ENCODE measurements at places on chromosomes 3 and 15.

GRCh38 chr3:103184772-103185171, 750.0 kb downstream of the ZPLD1 start:
- DNase-seq: no peak

DNA sequence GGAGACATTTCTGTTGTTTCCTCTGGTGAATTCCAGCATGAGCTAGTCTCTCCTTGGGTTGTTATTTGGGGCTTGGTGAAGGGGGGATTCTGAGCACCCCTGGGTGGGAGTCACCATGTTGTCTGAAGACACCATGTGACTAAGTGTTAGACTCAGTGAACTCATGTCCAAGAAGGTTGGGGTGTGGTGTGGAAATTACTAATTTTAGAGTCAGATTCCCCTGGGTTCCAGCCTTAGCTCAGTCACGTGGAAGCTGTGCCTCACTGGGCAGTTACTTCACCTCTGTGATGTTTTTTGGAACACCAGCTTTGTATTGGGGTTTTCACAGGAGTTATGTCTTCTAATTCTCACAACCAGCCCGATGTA, 171.5 kb downstream of the RPLP1 start:
- peak; percentile 25 for DNase-seq

DNA sequence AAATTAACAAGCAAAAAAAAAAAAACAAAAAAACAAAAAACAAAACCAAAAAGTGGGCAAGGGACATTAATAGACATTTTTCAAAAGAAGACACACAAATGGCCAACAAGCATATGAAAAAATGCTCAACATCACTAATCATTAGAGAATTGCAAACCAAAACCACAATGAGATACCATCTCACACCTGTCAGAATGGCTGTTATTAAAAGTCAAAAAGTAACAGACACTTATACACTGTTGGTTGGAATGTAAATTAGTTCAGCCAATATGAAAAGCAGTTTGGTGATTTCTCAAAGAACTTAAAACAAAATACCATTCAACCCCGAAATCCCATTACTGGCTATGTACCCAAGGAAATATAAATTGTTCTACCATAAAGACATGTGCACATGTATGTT, 222.4 kb upstream of the CD96 start:
- no peak for DNase-seq

DNA sequence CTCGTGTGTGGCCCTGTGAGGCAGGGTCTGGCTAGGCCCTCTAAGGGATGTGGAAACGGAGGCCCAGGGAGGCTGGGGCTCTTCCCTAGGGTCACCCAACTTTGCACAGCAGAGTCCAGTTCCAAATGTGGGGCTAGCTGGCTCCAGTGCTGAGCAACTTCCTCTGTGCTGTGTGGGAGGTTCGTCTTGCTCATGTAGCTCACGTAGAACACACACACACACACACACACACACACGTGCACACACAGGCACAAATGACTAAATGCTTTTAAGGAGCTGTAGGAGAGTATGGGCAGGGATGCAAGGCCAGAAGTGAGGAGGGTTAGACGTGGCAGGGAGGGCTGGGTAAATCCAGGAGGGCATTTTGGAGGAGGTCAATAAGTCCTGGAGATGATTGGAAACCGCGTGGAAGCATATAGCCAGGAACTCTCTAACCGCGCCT, 213.8 kb downstream of the RPLP1 start:
- DNase-seq: peak; percentile 61

DNA sequence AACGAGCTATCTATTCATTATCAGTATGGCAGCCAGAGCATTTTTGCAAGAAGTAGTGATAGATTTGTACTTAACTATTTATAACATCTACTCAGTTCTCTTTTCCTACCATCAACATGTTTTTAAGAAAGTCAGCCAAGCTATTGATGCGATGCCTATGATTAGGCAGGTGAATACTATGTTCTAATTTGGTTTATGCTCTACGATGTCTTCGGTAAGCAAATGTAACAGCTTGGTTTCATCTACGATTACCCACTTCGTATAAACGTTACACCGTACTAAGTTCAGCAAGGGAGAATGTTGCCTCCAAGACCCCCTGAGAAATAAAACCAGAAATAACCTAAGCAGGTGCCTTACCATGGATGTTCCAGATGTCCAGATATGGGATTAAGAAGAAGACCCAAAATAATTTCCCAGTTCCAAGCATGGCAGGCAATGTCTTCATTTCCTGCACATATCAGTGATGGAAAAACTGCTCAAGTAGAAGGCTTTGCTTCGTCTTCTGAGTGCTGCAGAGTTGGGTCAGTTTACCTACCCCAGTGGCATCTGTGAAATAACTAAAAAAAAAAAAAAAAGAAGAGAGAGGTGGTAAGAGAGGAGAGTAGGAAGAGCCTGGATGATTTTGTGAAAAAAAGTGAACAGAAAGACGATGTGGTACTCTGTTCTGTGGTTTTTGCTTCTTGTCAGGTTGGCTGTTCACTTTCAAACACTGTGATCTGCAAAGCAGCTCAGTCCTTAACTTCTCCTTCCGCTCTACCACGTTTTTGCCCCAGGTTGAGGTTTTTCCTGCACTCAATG, at the start of gene BTLA:
Gene BTLA, minus strand, starts transcription at position 559 of the 798 bp plus-strand sequence. Its CDS starts 114 bp downstream, at position 445.
- DNase-seq: peak; percentile 59

- no peak for DNase-seq
Observed at GRCh38 chr3:25212736-25213135, 215.3 kb upstream of the RARB start.

GRCh38 chr3:124993466-124993865, 58.9 kb upstream of the MUC13 start:
- DNase-seq: no peak

GRCh38 chr3:45656575-45657363, 32.4 kb upstream of the SACM1L start:
- peak; percentile 92 for DNase-seq

DNA sequence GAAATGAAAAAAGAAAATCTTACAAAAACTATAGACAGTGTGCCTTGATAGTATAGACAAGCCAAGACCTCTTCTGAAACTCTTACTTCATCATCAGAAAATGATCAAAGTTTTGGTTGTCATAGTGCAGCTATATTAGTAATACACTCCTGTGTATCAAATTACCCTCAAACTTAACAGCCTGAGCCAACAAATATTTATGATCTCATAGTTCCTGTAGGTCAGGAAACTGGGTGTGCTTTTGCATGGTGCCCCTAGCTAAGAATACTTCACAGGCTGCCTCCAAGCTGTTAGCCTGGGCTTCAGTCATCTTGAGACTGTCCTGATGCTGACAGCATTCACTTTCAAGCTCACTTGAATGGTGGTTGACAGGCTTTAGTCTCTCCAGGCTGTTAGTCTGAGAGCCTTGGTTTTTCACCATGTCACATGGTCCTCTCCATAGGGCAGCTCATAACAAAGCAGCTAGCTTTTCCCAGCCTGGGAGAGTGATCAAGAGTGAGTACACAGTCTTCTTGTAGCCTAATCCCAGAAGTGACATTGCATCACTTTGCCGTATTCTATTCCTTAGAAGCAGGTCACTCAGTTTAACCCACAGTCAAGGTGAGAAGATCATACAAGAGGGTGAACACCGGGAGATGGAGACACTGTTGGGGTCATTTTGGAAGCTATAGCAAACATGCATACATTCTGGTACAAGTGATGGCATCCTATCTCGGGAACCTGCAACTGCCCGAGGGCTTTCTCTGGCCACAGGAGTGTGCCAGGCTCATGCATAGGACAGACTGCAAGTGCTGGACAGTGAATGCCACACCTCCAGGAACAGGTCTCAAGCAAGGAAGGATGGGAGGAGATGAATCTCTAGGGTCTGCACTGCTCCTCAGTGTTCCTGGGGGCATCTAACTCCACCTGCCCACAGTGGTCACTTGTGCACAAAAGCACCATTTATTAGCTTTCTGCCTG, 173.4 kb upstream of the CADPS start:
- DNase-seq: no peak

GRCh38 chr3:120052225-120052624, 42.0 kb downstream of the GSK3B start:
- DNase-seq: no peak

DNA sequence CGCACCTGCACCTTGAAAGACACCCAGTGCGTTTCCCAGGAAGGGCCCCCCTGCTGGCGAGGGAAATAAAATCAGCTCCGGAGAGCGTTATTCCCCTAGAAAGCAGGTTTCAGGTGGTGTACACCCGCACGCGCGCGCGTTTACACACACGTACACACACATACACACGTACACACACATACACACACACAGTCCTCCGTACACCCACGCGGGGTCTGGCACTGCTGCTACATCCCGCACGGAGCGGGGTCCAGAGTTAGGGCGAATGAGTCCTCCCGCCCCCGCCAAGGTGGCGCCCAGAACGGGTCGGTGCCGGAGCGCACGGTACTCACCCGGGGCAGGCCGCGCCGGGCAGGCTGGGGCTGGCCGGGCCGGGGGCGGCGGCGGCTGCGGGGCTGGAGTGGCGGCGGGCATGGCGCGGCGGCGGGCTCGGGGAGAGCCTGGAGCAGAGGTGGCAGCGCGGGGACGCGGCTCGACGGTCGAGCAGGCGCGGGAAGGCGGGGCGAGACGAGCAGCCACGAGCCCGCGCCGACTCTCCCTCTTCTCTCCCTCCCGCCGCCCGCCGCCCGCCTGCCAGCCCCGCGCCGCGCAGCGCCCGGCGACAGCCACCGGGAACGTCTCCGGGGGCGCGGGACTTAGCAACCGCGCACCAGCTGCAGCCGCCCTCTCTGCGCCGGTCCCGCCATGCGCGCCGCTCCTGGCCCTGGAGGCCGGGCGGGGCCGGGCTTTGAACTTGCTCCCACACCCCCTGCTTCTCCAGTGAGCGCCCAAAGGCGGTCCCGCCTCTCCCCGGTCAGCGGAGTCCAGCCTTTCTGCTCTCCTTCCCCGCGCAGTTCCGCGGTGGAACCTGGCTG, at the start of gene DCLK3:
Gene DCLK3, minus strand, starts transcription at position 704 of the 854 bp plus-strand sequence. Its CDS starts 290 bp downstream, at position 414.
- DNase-seq: peak; percentile 25

- DNase-seq: no peak
Observed at GRCh38 chr3:17090280-17090983, 205.7 kb downstream of the PLCL2 start.

GRCh38 chr15:55389264-55389607, 18.9 kb downstream of the CCPG1 start:
- DNase-seq: no peak

GRCh38 chr3:122074621-122075265, 19.6 kb downstream of the CD86 start:
- DNase-seq: peak; percentile 39

Data from activated CD4-positive, alpha-beta memory T cell treated with anti-CD3 and anti-CD28 coated beads for 36 hours (primary cell).